ENCODE measurements at places on chromosomes 5 and 9.

DNA sequence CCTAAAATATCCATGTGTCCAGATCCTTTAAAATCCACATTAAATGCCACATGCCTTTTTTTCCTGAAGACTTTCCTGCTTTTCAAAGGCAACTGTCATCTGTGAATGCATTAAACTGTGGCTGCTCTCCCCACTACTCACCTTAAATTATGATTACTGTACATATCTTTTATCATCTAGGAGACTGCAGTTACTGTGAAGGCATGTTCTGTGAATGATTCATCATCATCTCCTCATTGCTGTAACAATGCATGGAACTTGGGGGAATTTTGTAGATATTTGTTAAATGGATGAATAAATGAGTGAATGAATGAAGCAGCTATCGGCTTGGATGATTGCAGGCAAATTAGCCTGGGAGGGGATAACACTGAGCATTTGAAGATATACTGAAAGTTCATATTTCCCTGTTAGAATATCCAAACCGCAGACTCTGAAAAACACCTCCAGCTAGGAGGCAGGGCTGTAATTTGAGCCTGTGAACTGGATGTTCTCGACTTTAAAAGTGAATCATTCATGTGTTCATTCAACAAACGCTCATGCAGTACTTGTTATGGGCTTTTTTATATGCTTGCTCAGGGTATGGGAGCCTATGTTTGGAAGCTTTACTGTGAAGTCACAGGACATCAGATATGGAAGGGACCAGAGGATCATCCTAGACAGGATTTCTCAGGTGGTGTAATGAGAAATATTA, 519.2 kb downstream of the KIF4B start:
- no peak for DNase-seq

DNA sequence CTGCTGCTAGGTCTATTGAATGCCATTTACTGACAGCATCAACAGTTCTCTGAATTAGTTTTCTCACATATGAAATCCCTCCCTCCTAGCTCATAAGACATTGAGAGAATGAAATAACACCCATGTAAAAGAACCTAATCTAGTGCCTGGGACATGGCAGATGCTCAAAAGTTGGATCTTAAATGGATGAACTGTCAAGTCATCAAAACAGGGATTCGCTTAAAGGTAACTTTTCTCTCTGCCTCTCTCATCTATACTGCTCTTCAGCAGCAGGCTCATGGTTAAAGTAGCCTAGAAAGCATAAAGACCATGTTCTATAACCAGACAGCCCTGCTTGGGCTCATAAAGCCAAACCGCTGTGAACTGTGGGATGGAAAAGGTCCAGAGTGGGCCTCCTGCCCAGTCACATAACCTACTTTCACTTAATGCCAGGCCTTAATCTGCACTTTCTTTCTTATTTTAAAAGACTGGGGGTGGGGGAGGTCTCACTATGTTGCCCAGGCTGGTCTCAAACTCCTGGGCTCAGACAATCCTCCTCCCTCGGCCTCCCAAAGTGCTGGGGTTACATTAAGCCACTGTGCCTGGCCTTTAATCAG, 3.7 kb downstream of the TMEM245 start:
- no peak for DNase-seq

DNA sequence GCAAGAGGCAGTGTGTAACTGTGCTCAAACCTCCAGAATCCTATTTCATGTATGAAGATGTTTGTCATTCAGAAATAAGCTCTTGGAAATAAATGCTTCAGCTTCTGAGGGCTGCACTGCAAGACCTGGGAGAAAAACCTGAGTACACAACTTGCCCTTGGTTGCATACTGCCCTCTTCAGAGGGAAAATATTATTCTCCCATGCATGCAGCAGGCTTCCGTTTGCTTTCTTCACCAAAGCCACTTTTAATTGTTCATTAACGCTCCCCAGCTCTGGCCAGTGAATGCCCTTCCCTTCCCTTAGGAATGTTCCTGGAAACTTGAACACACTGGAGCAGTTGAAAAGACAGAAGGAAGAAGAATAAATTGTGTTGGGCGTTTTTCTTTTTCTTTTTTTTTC, 2.5 kb upstream of the WHRN start:
- DNase-seq: no peak

- no peak for DNase-seq
Measured at GRCh38 chr5:35771839-35772238, 84.9 kb upstream of the IL7R start.

DNA sequence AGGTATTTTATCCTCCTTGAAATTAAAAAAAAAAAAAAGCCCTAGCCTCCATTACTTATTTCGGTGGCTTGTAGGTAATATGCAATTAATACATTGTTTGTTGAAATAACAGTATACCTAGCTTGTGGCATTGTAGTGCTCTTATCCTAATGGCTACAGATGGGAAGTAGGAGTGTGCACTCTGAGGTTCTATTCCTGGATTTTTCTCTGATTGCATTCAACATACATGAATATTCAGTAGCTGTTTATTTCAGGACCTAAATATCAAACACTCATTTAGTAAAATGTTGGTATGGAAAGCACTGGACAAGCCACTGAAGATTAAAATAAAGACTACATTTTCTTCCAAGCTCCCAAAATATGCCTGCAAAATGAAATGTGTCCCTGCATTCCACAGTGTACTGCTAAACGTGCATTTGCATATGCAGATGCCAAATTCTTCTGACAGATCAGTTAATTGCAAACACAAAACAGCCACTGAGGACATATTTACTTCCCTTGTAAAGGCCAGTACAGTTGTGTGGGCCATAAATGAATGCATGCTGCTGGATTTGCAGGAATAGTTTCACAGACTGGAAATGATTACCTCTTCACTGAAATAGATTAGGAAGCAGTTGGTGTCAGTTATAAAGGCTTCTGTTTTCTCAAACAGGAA, 826.1 kb downstream of the PRELID2 start:
- no peak for DNase-seq

DNA sequence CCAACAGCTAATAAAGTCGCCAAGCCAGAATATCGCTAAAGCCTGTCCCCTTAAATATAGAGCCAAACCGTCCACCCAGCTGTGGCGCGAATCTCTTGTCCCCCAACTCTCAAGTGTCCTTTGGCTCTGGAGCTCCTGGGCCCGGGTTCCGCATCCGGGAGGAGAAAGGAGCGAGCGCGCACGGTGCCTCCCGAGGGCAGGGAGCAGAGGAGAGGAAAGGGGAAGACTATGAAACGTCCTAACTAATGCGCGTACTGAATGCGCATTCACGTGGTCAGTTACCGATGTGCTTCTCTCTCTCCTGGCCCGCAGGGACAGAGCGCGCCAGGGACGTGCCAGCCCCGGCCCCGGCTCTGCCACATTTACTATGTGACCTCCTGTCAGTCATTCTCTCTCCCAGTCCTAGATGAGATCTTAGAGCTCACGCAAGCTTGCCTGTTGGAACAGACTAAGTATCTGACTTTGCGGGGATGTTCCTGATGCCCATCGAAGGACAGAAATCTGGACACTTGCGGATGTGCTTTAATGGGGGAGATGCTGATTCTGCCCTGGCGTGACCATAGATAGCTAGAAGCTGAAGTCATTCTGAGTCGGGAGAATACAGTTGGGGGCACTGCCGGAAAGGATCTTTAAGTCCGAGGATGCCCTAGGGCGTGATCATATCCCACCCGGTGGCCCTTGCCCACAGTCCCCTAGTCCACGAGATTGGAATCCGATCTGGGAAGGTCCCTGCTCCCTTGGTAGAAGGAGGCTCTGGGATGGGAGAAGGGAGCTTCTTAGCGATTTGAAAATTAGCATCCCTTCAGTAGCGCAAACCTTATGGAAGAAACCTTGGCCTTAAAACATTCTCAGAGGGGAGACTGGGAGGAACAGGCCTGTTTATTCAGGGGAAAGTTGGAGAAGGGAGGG, 5.7 kb upstream of the EBF1 start:
- no peak for DNase-seq

- no peak for DNase-seq
Measured at GRCh38 chr5:2919310-2920018, 168.0 kb upstream of the IRX2 start.

DNA sequence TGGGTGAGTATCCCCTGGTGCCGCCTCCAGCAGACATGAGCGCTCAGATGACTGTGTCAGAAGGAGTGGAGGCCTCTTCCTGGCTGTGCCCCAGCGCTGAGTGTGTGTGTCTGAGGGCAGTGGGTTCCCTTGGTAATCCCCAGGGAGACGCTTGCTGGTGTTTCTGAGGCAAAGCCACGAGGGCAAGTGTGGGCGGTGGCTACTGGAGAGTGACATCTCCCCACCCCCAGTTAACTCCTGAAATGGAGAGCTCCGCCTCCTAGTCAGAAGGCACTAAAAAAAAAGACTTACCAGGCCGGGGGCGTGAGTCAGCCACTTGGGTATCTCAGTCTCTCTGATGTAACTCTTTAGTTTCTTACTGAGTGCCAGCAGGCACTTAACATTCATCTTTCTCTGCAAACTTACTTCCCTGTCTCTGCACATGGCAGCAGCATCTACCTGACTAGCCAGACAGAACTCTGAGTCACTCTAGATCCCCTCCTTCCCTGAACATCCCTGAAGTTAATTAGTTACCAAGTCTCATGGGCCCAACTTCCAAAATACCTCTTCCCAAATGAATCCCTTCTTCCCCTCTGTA, 19.3 kb downstream of the ORM2 start:
- DNase-seq: peak; percentile 83
